ENCODE measurements at places on chromosomes 13 and 19. TPM values are rescaled to one million over a fixed set of nuclear protein-coding genes. Genes with fewer than 3 reads are reported as not detected.

DNA sequence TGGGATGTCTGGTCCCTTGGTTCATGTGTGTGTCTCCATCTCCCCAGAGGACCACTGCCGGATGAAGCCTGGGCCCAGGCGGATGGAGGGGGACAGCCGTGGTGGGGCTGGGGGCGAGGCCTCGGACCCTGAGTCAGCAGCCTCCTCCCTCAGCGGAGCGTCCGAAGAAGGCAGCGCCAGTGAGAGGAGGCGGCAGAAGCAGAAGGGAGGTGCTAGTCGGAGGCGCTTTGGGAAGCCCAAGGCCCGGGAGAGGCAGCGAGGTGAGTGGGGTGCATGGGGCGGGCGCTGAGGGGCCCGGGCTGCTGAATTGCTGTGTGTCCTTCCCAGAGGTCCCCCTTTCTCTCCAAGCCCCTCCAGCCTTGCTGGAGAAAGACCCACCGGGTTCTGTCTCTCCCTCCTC lies 3.2 kb downstream of the CCDC106 start:
- ATAC-seq, result no peak

GRCh38 chr13:25811506-25811905 lies 240.3 kb downstream of the SHISA2 start:
- no peak for ATAC-seq

DNA sequence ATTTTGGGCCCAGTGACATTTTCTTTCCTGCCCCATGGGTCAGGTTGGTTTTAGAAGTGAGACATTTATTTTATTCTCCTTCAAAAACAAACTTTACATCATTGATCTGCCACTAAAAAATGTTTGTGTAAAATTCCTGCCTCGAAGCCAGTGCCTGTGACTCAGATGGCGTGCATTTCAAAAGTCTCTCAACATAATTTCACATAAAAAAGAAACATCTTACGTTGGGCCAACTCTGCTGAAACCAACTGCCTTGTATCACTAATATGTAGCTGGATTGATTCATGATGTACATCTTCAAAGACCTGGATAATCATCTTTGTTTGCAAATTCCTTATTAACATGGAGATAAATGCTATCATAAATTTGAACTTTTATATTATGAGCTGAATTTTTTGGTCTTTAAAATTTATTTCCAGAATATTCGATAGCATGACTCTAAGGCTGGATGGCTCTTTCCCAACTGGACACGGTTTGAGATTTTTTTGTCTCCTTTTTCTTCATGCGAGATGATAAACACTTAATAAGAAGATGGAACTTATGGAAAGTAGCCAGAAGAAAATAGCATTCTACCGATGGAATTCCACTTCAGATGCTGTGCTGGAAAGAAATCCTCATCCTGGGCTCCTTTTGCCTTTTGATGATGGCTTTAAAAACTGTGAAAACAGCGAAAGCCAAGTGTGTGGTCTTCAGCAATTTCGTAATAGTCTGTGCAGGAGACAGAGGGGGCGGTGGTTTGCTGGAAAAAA lies 420.5 kb downstream of the FGF9 start:
- no peak for ATAC-seq

DNA sequence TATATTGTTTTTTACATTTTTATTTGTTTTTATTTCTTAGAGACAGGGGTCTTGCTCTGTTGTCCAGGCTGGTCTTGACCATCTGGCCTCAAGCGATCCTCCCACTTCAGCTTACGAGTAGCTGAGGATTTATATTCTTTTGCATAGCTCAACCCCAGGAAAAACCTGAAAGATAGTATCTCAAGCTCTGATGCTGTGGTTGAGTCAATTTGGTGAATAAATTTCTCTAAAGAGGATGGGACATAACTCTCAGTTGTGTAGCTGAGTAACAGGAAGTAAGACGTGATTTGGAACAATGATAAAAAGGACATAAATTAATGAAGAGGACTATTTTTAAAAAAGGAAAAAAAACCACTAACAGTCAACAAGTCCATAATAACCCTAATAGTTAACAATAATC lies 79.8 kb upstream of the TNFSF11 start:
- peak; percentile 22 for ATAC-seq

Gene ICAM4
- 2.2 TPM for total RNA-seq

GRCh38 chr13:97212601-97213040 lies 9.5 kb upstream of the MBNL2 start:
- peak; percentile 44 for ATAC-seq

DNA sequence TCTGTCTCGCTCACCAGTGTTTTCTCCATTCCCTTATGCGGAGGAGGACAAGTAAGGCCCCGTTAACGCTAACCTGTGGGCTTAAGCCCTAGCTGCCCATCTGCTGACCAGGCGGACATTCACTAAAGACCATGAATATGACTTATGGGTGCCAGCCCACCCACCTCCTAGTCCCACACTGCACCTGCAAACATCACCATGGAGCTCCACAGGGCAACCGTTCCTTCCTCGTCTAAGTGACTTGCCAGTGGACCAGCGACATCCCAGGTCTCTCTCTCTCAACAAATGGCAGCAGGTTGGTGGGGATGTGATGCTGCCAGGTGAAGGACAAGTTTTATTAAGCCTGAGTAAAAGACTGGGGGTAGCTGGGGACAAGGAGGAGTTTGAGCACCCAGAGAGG lies 55.2 kb downstream of the CCDC70 start:
- no peak for ATAC-seq

DNA sequence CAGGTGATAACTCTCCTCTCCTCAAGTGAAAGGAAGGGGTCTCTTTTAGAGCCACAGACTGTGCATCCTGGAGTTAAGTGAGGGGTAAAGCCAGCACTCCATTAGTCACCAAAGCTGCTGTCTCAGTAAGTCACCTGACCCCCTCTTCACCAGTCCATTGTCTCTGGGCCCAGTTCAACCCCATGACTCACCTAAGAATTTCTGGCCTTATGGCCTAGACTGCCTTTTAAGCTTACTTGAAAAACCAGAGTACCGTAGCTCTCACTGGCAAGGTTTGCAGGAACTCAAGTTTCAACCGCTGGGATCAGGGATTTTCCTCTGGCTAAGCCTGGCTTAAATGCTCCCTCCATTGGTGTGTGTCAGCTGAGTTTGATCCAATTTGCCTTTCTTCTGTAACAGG lies 23.4 kb upstream of the EID2 start:
- ATAC-seq, result no peak

DNA sequence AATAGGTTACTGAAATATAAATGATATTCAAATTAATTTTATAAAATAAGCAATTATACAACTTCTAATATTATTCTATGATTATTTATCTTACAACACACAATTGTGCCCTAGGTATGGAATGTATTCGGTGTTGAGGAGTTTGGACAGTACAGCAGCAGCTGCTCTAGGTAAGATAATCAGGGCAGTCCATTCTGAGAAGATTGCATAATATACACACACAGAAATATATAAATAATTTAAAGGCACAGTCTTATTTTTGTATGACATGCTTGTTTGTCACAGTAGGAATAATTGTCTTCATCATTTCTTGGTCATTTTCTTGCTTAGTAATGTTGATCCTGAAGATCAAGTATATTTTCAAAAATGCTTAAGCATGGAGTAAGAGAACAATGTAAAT lies 849.4 kb upstream of the MIR17HG start:
- ATAC-seq, result no peak

Gene KCNK6
- 13.7 TPM for total RNA-seq

GRCh38 chr13:42485272-42485671 lies 88.7 kb upstream of the TNFSF11 start:
- ATAC-seq, result no peak

Gene COL5A3
- total RNA-seq, result 6.1 TPM
